T-helper 17 cell (primary cell): ENCODE measurements at places on chromosomes 16 and 17. TPM values are rescaled to one million over a fixed set of nuclear protein-coding genes. Genes with fewer than 3 reads are reported as not detected.

Gene ZP2
- not detected for total RNA-seq

Gene CACNG1
- not detected for total RNA-seq

Gene HIRIP3
- 11.5 TPM for total RNA-seq

Gene PPP1R1B
- total RNA-seq = 0.42 TPM

Gene SPATA32
- 0.17 TPM for total RNA-seq
